ENCODE measurements at places on chromosomes 3 and 15.

DNA sequence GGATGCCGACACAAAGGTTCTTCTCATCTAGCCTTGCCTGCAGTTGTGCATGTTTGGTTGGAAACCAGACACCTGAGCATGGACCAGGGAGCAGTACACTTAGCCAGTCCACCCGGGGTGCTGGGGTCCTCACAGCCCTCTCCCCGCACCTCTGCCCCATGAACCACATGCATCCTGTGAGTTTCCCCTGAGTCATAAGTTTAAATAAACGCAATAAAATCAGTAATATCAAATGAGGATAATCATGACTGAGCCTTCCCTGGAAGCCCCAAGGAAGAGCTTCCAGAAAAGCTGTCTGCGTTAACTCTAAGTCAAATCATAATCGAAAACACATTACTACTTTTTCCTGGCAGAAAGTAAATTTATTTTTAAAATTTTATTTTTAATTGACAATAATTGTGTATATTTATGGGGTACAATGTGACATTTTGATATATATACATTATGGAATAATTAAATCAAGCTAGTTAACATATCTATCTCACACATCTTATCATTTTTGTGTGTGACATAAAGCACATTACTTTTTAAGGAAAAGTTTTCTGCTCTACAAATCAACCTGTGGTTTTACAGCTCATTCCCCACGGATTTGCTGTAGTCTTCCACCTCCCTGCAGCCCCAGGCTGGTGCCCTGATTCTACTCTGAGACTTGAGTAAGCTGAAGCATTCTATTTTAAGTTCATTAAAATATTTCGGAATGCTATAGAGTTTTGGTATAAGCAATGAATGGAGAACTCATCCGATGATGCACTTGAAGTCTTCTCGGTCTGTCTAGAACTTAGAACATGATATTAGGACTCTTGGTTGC lies 166.0 kb upstream of the EIF1B start:
- DNase-seq: no peak

DNA sequence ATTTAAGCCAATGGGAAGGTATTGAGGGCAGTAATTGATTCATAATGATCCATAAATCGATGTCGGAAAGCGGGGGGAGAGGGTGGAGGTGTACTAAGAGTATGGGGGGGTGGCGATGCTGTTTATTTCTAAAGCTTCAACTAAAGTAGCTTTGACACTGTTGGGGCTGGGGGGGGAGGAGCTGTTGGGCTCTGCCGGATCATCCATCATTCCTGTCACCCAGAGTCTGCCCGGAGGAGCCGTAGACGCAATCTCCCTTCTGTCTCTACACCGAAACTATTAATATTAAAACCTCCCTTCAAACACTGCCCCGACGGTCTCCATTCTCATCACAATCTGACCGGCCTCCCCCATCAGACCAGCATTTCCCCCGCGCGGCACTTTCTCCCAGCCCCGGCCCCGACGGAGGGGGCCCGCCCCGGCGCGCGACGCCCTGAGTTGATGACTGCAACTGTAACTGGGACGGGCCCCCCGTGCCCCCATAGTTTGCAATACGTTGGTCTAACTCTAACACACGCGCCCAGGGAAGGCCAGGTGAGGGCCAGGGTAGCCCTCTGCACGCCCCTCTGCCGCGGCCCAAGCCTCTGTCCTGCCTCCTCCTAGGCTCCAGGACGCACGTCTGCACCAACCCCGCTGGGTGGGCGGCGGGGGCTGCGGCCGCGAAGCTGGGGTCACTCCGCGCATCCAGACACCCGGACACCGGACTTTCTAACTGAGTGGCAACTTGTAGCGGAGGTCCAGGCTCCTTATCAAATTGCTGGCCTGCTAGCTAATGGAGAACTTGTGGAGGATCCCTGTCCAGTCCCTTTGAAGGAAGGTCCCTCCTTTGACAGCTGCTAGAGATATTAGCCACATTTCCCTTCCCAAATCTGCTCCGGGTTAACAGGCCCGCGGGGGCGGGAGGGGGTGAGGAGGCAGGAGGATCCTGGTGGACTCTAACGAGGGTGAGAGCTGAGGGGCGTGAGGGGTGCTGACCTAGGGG lies 212.0 kb downstream of the MEIS2 start:
- no peak for DNase-seq

- DNase-seq: no peak
Measured at GRCh38 chr3:103786296-103786695, 1351.5 kb downstream of the ZPLD1 start.

DNA sequence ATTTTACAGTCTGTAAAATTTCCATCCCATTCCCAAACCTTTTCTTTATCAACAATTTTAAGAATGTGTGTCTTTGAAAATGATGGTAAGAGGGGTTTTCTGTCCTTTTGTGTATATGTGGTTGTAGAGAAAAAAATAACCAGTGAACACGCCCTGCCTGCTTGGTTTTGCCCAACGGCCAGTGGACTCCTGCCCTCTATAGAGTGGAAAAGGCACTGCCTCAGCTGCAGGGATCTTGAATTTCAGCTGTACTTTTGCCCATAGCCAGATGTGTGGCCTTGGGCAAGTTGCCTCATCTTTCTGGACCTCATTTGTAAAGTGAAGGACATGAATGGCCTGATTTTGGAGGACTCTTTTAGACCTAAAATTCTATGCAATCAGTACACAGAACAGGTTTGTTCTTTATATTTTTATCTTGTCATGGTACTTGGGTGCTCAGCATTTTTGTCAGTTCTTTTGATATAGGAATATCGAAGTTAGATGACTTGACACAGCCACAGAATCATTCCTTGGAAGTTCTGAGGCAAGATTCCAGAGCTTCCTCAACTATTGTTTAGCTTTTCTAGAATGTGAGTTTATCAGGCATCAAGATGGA lies 81.0 kb downstream of the CLDN11 start:
- no peak for DNase-seq

GRCh38 chr3:111648991-111649579 lies 53.9 kb upstream of the ZBED2 start:
- DNase-seq: no peak

GRCh38 chr3:119018690-119019463 lies 15.8 kb downstream of the IGSF11 start:
- no peak for DNase-seq

DNA sequence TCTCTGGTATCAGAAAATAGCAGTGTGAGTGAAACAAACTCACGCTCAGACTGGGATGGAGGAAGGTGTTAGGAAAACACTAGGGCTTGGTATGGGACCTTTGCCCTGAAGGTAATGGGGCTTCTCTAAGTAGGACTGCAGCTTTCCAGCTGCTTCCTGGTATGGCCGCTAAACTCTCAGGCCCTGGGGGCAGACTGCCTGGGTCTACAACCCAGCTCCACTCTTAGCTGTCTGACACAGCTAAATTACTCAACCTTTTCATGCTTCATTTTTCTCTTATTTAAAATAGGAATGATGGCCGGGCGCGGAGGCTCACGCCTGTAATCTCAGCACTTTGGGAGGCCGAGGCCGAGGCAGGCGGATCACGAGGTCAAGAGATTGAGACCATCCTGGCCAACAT lies 5.2 kb upstream of the YEATS2 start:
- no peak for DNase-seq

GRCh38 chr3:109973733-109974132 lies 636.4 kb upstream of the DPPA4 start:
- no peak for DNase-seq

DNA sequence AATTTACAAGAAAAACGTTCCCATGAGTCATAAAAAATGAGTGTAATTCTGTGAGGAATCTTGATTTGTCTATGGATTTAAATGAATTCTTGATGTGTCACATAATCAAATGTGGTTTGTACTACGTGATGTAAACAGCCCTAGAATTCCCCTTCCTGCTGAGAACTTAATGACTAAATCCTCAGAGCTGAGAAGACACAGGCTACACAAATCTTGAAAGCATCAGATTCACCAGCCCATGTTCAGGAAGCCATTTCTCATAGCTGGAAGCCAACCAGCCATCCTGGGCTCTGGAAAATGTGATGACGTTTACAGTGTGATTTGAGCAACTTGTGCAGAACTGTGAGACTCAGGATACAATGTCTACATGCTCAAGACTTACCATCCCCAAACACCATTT lies 193.7 kb upstream of the MME start:
- no peak for DNase-seq

- DNase-seq: no peak
Measured at GRCh38 chr15:39602143-39602542, 21.3 kb downstream of the THBS1 start.

GRCh38 chr3:10366651-10367101 lies 45.8 kb upstream of the SEC13 start:
- DNase-seq: no peak

GRCh38 chr3:146052791-146053310 lies 108.1 kb downstream of the PLOD2 start:
- no peak for DNase-seq

GRCh38 chr15:66734961-66735908 lies 33.2 kb downstream of the SMAD6 start:
- DNase-seq: no peak

DNA sequence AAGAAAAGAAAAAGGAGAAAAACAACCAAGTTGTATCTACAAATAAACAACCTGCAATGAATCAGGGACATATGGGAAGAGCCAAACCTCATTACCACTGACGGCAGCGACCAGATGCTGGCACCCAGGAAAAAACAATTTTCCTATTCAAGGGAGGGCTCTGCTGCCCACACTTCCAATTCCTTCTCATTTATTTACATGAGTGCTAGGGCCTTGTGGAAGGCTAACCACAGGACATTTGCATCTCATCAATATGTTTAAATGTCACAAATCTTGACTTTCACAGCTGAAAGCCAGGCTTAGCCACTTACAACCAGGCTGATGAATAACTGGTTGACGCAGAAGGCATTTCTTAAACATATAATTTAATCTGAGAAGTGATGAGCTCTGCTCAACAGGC lies 36.0 kb downstream of the RFTN1 start:
- no peak for DNase-seq
